ENCODE measurements at places on chromosomes 13 and 19. TPM values are rescaled to one million over a fixed set of nuclear protein-coding genes. Genes with fewer than 3 reads are reported as not detected.

CAPN12 gene
- total RNA-seq: 26.6 TPM

GRCh38 chr13:43924549-43925245 is 45.0 kb downstream of the LACC1 start:
- no peak for DNase-seq
- no peak overlapping the region for H3K4me3 ChIP-seq
- no peaks in the 10 kb centered on the region for H3K36me3 ChIP-seq
- H3K27me3 ChIP-seq: no peaks in the 10 kb centered on the region
- no peaks in the 10 kb centered on the region for H3K4me1 ChIP-seq

DNA sequence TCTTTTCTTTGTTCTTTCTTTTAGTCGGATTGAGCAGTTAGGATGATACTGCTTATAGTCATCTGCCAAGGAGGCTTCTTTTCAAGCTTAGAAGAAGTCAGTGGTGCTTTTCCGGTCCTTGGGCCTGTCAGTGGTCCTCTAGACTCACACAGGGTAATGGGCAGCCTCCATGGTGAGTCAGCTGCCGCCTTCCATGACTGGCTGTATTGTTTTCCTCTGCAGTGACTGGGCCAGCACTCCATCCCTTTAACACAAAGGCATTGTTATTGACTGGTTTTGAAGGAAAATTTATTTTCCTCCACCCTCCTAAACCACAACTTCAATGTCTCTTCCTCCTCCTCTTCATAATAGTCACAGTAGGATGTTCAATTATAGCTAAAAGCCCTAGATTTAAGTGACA is 47.1 kb upstream of the CNMD start:
- no peak for DNase-seq
- H3K4me3 ChIP-seq: no peak overlapping the region
- H3K27me3 ChIP-seq: no peaks in the 10 kb centered on the region
- H3K4me1 ChIP-seq: no peaks in the 10 kb centered on the region

CYP2A6 gene
- total RNA-seq: 1.1 TPM

DNA sequence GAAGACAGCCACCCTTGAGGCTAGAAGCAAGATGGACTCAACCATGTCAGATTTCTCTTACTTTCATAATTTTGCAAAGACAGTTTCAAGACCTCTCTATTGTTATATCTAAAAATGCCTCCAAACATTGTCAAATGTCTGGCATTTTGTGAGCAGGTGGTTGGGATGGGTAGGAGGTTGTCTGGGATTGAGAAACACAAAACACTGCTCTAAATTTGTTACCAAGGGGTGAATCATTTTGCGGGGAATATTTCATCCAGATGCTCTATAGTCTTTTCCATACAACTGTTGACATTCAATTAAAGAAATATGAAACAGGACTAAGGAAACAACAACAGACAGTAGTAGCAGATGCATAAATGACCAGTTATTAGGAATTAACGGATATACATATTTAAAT is 208.2 kb downstream of the ITGBL1 start:
- H3K36me3 ChIP-seq: no peaks in the 10 kb centered on the region
- no peaks in the 10 kb centered on the region for H3K27me3 ChIP-seq
- no peak for DNase-seq

Measured in hepatocyte (in vitro differentiated cells).